ENCODE measurements at places on chromosomes 6 and 20. TPM values are rescaled to one million over a fixed set of nuclear protein-coding genes. Genes with fewer than 3 reads are reported as not detected.

- peak; percentile 40 for DNase-seq
These were observed 808.1 kb downstream of the MAFB start for GRCh38 chr20:39880890-39881289.

DNA sequence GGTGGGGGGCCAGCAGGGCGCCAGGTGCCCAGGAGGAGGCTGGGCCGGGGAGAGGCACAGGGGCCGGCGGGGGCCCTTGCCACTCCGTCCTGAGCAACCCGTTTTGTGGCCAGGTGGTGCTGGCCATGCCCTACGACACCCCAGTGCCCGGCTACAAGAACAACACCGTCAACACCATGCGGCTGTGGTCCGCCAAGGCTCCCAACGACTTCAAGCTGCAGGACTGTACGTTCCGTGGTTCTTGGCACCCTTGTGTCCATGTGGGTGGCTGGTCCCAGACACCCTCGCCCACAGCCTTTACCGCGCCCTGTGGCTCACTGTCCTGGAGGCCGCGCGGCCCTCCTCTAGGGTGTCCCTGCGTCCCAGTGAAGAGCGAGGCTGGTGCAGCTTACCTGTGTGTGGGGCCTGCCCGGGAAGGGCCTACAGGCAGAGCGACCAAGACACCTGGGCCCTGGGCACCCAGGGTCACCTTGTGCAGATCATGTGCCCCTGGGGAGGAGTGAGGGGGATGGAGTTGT is 28.7 kb downstream of the PYGB start:
- DNase-seq, result no peak

Gene HCK
- not detected for total RNA-seq

GRCh38 chr6:134014588-134015137 is 37.8 kb downstream of the SLC2A12 start:
- DNase-seq, result no peak

- peak; percentile 74 for DNase-seq
These were observed 547.5 kb upstream of the ADGRB3 start for GRCh38 chr6:68087399-68088133.

Gene ZNF831
- not detected for total RNA-seq

DNA sequence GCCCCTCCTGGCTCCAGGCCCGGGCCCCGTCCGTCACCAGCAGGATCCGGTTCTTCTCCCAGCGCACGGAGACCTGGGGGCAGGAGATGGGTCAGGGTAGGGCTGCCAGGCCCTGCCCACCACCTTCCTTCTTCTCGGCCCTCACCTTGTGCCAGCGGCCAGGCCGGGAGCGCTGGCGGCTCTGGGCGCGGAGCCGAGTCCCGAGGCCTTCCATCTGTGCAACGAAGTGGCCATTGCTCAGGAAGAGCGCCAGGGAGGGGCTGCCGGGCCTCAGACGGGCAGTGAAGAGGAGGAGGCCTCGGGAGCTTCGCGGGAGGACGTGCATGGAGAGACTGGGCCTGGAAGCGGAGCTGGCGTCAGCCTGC is 7.9 kb downstream of the ADRM1 start:
- no peak for DNase-seq

- DNase-seq, result no peak
These were observed 569.1 kb upstream of the ID4 start for GRCh38 chr6:19268117-19268516.
